AG08395 (cell line): ENCODE measurements at places on chromosomes 6 and 20.

DNA sequence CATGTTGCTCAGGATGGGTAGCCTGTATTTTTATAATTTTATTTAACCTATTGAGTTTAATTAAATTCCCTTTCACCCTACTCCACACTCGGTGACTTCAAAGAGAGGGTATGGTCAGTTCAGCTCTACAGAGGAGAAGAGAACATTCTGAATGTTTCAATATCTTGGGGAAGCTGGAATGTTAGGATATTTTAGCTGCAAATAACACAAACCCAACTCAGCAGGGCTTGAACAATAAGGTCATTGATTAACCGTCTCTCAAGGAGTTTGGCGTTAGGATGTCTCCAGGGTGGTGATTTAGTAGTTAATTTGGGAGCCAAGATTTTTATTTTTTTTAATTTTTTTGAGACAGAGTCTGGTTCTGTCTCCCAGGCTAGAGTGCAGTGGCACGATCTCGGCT lies 143.6 kb upstream of the SALL4 start:
- no peak for DNase-seq

- DNase-seq = no peak
These were observed 61.5 kb downstream of the IBTK start for GRCh38 chr6:82185948-82186535.

- peak; percentile 95 for DNase-seq
These were observed 22.2 kb upstream of the CCN5 start for GRCh38 chr20:44692932-44693480.

- DNase-seq = no peak
These were observed 142.4 kb downstream of the LRFN2 start for GRCh38 chr6:40444811-40445210.

DNA sequence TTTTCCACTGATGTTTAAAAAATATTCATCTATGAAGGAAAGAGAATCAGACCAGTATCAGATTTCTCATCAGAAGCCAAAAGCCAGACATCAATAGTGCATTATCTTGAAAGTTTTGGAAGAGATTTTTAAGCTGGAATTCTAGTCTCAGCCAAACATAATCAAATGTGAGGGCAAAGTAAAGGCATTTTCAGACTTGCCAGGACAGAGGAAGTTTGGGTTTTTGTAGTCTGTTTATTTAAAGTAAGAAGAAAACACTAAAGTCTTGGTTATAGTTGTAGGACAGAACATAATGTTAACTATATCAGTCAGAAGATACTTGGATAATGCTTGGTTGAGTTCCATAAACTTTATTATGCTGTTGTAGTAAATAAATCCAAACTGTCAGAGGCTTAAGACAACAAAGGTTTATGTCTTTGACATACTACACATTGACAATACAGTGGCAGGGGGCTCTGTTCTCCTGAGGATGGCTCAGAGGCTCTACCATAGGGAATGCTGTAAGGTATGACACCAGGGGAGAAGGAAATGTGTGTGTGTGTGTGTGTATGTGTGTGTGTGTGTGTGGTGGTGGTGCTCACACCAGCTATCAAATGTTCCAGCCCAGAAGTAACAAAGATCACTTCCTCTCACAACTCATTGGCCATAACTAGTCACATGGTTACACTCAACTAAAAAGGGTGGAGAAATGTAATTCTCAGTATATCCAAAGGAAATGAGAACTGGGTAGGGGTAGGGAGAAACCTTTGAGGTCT lies 26.7 kb upstream of the YWHAB start:
- no peak for DNase-seq

DNA sequence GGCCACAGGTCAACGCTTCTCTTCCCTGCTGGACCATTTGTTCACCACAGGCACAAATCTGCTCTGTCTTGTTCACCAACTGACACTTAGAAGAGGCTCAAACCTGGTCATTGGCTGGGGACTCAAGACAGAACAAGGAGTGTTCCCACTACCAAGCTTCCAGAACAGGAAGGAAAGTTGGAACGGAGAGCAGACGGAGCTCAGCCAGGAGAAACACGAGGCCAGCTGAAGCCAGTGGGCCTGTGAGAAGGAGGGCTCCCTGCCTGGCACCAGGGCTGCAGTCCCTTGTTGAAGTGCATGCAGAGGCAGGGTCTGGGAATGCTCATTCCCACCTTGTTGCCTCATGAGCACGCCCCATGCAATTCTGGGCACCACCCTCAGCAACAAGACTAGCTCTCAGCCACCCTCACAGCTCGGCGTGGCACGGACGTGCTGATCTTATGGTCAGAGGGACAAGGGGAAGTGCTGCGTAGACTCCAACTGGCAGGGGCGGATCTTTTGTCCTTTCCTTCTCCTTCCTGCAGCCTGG lies 236.6 kb upstream of the QKI start:
- no peak for DNase-seq

GRCh38 chr6:5034736-5035135 lies 30.9 kb upstream of the RPP40 start:
- no peak for DNase-seq

DNA sequence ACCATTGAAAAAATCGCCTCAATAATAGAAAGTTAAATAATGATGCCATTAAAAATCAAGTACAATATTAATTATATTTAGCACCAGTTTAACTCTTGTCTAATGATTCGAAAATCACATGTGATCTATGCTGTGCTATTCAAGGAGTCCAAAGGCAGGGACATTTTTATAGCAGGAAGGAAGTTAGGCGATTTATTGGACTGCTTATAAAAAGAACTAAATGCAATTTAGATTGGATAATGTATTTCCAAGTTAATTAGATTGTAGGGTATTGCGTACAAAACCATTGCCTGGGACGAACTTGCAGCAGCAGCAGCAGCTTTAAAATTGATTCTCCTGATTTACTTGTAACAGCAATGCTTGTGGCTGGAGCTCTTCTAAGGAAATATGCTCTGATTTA lies 87.4 kb upstream of the TMEM181 start:
- DNase-seq = no peak

GRCh38 chr6:133966654-133967329 lies 13.8 kb downstream of the TBPL1 start:
- DNase-seq = no peak

DNA sequence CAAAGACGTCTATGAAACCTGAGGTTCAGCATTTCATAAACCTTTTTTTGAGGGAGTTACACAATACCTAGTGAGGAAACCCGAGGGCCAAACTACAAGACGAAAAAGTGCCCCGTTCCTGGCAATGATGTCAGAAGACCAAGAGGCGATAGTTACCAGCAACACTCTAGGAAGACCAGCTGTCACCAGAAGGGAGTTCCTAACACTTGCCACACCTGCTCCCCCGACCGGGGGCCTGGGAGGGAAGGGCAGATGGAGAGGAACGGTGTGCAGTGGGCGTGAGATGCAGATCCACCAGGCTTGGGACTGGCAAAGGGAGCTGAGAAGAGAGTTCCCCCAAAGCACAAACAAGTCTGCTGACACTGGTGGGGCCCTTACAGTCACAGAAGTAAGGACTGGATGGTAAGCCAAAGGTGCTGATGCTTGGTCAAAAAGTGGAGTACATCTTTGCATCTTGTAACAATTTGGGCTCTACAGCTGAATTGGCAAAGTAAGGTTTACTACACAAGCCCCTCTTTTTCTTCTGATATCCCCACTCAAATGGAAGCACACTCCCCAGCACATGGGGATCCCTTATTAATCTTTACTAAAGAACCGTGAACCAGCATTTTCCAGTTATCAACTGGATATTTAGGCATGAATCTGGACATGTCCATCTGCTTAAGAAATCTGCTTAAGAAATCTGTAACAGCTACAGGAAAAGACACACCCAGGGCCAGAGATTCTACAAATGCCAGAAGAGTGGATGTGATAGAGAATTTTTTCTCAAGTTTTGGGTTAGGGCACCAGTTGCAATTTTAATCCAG lies 38.5 kb downstream of the PANK2 start:
- DNase-seq = peak; percentile 19

DNA sequence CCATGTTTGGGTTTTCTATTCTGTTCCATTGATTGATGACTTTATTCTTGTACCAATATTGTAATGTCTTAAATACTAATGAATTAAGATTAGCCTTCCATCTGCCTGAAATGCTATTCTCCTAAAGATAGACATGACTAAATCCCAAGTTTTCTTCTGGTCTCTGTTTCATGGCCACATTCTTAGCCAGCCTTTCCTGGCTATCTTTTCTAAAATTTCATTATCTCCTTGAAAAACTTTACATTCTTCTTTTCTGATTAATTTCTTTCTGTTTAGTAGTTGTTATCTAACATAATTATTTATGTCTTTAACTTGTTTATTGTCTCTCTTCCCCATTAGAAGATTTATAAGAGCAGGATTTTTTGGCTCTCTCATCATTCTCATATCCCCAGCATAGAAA lies 4.4 kb upstream of the PRIM2 start:
- no peak for DNase-seq

- peak; percentile 12 for DNase-seq
These were observed 93.4 kb upstream of the DEFB112 start for GRCh38 chr6:50143011-50143719.

DNA sequence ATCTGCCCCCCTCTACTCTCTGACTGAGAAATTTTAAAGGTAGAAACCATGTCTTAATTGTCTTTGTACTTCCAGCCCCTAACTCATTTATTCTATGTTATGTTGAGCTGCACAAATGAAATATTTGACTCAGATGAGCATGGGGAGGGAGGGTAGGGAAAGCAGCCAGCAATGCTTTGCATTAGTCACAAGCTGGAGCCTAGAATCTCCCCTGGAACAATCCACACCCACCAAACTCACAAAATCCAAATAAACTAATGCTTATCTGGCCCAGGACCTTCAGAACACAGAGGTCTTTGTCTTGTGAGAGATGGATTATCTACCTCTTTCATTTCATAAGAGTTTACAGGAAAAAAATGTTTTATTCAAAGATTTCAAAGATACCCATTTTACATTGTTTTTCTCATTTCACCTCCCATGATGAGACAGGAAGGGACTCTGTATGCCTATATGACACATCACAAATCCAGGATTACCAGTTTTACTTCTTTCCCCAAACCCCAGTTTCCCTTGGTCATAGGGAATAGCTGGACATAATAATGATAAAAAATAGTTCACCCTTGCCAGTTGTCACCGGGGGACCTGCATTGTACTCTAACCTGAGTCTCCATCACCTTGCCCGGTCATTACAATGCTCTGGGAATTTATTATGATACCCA lies 466.9 kb downstream of the KIF16B start:
- peak; percentile 51 for DNase-seq

DNA sequence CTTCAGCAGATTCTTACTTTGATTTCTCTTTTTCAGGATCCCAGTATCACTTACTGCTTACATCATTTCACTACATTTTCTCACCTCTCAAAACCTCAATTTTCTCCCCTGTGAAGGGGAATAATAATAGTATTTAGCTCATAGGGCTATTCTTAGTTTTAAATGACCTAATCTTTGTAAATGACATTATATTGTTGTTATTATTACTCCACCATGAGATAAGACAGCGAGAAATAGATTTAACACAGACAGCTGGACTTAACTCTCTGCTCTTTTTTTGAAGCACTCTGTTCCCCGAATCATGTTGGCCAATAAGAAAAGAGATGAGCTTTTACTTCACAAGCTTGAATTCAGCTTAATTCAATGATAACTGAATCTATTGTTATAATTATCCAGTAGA lies 108.5 kb upstream of the QKI start:
- DNase-seq = no peak

DNA sequence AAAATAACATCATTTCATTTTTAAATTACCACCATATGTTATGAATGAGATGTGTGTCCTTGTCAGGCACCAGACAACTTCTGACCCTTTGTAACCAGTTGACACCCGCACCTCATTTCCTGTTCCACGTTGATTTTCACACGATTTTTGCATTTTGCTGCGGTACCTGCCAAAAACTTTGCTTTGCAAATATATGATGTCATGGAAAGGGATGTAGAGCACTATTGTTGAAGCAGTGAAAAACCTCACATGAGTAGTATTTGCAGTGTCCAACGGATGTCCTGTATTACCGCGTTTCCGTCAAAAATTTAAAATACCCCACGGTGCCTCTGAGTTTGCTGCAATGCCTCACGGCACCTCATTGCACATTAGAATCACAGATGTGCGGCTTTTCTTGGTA lies 115.6 kb downstream of the MTHFD1L start:
- no peak for DNase-seq

- DNase-seq = no peak
These were observed 111.8 kb downstream of the PLCB4 start for GRCh38 chr20:9180481-9181257.

DNA sequence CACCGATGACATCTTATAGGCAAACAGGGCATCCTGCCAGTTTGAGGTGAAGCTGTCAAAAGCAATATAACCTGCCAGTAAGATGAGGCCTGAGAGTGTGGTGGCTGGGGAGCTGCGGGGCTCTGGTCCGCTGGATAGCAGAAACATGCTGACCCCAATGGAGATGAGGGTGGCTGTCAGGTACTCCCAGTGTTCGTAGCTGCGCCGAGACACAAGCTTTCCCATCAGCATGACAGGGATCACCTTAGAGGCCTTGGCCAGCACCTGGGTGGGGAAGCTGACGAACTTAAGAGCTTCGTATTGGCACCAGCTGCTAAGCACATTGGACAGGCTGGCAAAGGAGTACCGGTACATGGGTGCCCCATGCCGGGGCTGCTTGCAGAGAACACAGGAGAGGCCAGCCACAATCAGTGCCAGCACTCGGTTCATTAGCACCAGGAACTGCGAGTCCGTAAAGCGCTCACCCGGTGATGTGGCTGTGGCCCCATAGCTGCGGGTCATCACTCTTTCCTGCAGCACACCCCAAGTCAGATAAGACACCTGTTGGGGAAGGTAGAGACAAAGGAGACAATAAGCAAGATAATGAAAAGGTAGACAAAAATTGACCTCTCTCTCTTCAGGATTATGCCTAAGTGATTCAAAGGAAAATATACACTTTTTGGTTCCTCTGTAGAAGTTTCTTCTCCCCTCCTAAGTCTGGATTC lies 2.1 kb downstream of the SLC35B2 start:
- DNase-seq = no peak

DNA sequence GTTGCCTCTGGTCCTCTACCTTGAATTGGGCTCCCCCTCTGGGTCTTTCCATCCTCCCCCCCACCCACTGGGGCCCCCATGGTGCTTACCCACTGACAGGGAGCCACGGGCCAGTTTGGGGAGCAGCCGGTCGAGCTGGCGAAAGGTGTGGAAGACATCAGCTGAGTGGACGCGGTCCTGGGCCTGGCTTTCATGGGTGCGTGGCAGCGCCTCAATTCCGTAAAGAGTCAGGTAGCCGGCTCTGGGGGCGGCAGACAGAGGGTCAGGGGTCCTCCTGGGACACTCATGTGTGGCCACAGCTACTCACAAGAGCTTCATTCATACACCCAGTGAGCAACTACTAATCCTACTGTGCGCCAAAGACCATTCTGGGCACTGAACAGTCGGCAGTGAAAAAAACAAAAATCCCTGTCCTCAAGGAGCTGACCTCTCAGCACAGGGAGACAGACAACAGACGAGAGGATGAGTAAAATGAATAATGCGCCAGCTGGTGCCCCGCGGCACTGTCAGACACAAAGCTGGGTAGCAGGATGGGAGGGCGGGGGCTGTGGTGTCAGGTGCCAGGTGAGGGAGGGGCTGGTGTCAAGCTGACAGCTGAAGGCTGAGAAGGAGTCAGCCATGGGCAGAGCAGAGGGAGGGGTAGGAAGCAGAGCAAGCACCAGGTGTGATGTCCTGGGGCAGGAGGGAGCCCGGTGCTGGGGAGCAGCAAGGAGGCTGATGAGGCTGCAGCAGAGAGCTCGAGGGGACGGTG lies 28.3 kb downstream of the PTGIS start:
- DNase-seq = no peak
